Hindlimb muscle (tissue), 1 donor: ENCODE measurements at places on chromosomes 12 and 14. TPM values are rescaled to one million over a fixed set of nuclear protein-coding genes. Genes with fewer than 3 reads are reported as not detected.

The CDC42BPB gene
- polyA plus RNA-seq: 57.8 TPM

DNA sequence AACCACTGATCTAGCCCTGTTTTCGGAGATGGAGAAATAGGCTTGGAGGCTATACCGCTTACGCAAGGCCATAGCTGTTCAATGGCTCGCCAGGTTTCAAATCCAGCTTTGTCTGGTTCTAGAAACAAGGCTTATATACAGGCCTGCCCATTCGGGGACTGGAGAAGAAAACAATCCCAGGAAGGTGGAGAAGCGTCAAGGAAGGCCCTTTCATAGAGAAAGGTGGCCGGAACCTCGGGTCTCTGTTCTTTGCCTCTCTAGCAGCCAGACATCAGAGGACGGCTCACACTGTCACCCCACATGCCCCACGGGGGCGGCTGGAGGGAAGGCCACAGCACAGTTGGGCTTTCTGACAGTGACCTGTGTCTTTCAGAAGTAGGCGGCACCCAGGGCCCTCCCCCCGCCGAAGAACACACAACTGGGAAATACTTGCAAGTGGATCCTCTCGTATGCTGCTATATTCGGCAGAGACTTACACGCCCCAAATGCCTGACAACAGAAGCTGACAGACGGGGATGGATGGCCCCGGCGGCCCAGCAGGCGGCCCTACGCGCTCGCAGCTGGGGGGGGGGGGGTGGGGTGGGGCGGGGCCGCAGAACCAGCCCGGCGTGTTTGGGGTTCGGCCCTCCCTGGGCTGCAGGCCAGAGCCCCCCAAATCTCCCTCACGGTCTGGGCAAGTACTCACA is 4.5 kb upstream of the SETD1B start:
- DNase-seq: no peak

DNA sequence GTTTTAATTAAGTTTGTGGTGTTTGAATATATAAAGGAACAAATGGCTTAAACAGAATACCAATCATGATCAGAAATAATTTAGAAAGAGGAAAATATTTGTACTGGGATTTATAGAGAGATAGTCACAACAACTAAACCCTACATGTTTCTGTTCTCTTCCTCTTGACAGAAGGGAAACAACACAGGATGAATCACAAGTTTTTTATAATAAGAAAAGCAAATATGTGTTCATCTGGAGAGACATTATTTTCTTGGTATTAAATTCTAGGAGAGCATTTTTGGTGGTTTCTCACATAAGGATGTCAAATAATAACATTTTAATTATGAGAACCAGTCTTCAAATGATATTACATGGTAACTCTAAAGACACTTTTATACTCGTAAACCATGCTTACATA is 232.9 kb upstream of the PKP2 start:
- DNase-seq: no peak

The ATG14 gene
- polyA plus RNA-seq: 18.1 TPM

GRCh38 chr12:15050659-15051058 is 77.8 kb downstream of the PDE6H start:
- peak; percentile 36 for DNase-seq

- DNase-seq: peak; percentile 63
Observed at GRCh38 chr14:103684471-103684870, 30.8 kb downstream of the XRCC3 start.
